Activated CD8-positive, alpha-beta memory T cell treated with anti-CD3 and anti-CD28 coated beads for 24 hours (primary cell): ENCODE measurements at places on chromosomes 11 and 22.

GRCh38 chr11:116879800-116880625 is 42.6 kb upstream of the APOA1 start:
- DNase-seq: no peak

DNA sequence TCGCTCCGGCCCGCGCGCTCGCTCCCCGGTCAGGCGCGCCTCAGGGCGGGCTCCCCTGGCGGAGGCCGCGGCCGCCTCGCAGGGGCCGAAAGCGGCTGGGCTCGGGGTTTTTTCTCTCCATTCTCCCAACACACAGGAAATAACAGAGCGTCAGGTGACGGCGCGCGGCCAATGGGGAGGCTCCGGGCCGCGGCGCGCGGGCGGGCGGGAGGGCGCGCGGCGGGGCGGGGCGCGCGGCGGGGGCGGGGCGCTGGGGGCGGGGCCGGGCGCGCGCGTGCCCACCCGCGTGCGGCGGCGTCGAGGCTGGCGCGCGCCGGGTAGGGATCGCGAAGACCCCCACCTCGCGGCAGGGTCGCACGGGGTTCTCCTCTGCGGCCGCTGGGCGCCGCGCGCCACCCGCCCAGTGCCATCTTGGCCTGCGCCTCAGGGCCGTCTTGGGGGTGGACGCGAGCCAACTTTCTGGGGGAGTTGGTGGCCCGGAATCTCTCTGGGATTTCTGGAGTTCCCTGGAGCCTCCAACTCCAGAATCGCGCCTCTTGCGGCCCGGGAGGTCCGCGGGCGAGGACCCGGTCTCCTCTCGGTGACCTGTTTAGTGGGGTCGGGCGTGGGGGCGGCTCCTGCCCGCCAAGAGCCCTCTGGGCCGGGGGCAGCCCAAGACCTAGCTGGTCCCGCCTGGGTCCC is at the start of gene TCF20:
TCF20 (minus strand) TSS at position 144 of the 681 bp plus-strand sequence. CDS start 55,348 bp downstream, outside the sequence.
- DNase-seq: peak; percentile 88

GRCh38 chr11:73958521-73959141 is 7.8 kb downstream of the DNAJB13 start:
- DNase-seq: no peak

DNA sequence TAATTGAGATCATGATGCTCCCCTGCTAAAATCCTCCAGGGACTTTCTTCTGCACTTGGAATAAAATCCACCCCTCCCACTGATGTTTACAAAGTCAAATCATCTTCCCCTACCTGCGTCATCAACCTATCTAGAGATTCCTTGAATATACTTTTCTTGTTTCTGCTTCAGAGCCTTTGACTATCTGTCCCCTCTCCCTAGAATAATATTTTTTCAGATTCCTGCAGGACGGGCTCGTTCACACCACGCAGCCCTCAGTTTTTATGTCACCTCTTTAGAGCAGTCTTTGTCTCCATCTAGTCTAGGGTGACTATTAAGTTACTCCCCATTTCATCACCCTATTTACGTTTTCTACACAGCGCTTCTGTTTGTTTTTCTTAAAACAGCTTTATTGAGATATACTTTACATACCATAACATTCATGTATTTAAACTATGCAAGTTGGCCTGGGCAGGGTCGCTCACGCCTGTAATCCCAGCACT is 94.8 kb upstream of the SESN3 start:
- DNase-seq: no peak
